Astrocyte of the cerebellum (primary cell): ENCODE measurements at places on chromosomes 7 and 10.
A peak's percentile ranks its signal among the peaks of the same experiment; 100 is the strongest.

DNA sequence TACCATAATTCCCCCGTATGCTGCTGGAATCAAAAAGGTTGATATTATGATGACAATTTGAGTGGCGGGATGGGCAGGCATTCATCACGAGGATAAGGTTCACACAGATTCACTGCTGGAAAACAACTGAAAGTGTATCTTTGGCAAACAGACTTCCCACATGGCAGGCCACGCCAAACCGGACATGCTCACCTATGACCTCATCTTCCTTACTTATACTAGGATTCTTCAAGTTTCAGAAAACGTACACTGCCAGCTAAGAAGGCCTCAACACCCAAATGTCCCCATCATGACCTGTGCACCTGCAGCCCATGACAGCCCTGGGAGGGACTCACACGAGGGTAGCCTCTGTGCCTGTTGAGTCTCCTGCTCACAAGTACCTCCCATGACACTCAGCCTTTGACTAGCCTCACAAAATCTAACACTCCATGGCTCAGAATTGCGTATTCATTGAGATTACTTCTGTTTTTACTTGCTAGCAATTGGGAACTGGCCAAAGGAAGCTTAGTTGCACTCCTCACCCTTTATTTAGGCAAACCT, 259.0 kb upstream of the GHITM start:
- DNase-seq, result no peak

DNA sequence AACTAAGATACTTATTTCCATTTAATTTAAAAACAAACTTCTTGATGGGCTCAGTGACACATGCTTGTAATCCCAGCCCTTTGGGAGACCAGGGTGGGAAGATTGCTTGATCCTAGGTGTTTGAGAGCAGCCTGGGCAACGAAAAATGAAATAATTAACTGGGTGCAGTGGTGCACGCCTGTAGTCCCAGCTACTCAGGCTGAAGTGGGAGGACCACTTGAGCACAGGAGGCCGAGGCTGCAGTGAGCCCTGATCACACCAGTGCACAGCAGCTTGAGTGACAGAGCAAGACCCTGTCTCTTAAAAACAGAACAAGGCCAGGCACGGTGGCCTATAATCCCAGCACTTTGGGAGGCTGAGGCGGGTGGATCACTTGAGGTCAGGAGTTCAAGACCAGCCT, 37.4 kb downstream of the AVL9 start:
- no peak for DNase-seq

DNA sequence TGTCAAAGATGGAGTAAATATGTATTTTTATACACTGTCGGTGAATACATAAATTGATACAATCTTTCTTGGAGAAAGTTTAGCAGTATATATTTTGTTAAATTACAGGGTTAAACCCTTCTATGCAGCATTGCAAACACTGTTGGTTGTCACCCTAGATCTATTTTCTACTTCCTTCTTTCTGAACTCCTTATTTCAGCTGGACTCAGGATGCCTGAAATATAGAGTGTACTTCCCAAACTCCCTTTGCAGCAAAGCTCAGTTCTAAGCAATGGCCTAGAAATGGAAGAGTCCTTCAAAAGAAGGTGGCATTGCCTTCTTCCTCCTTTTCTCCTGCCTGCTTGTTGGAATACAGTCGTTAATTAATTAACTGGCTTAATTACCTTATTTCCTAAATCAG, 20.6 kb downstream of the CUBN start:
- no peak for DNase-seq

DNA sequence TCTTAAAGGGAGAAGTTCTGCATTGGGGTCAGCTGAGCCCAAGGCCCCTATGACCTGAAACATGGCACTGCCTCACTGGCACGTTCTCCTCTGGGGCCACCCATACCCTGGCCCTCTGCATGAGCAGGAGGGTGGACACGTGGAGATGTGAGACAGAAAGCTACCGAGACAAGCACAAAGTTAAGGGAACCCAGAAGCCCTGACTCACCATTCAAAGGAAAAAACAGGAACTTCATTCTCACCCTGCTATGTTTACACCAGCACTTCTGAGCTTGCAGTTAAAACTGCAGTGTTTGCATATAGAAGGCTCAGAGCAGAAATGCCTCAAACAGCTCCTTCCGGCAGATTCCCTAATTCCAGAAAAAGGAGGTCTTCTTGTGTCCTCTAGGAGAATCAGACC, 41.7 kb downstream of the DENND11 start:
- no peak for DNase-seq

GRCh38 chr10:50504389-50504788, 119.4 kb downstream of the SGMS1 start:
- no peak for DNase-seq

DNA sequence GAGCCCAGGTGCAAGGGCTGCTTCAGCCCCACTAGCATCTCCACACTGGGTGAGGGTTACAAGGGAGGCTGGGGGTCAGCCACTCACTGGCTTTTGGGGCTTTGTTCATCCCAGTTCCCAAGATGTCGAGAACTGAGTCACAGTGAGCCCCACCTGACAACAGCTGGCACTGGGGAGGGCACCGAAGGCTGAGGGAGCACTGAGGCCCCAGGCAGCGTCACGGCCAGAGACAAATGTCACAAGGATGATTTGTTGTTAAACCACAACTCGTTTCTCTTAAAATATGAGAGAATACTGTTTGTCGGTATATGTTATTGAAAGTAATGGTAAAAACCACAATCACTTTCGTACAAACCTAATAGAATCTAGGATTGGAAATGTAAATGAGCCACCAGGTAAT, 219.9 kb downstream of the CELF2 start:
- DNase-seq, result no peak

GRCh38 chr7:4479367-4480039, 202.6 kb upstream of the FOXK1 start:
- DNase-seq, result peak; percentile 28

- DNase-seq, result no peak
Measured at GRCh38 chr7:23247603-23248335, 1.2 kb downstream of the GPNMB start.

DNA sequence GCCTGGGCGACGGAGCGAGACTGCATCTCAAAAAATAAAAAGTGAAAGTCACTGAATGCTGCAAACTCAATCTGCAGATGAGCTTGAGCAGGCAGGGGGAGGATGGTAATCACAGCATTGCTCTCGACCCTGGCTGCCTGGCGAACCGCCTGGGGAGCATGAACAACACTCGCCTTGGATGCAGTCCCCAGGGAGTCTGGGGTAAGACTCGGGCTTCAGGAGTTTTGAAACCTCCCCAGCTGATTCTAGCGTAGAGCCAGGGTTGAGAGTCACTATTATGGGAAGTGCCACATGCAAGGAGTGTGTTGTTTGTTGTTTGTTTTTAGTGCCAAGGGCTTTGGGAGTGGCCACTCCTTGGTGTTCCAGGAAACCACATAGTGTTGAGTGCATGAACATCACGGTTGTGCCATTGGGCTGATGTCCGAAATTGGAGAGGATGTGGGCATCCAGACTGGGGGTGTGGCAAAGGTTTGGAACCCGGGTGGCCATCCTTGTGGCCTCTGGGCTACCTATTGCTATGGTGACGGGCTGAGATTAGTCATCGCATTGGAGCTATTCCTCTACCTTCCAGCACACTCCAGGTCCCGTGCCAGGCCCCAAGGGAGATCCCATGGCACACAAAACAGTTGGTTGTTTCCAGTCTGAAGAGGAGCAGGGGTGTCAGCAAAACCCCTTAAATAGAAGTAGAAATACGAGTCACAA, 92.6 kb downstream of the RGS10 start:
- peak; percentile 41 for DNase-seq

DNA sequence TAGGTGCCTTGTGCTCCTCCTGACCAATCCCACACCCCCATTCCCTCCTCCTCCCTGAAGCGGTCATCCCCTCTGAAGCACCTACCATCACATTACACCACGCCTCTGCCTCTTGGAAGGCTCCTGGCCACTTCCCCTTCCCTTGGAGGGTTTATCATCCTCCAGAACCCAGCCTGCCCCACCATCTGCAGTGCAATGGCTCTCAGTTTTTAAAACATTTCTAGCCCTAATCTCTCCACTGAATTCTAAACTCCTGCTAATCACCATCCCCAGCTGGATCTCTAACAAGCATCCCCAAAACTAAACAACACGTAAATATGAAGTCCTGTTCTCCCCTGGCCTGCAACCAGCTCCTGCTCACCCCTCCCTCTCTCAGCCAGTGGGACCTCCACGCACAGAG, 70.6 kb downstream of the PIP4K2A start:
- no peak for DNase-seq

DNA sequence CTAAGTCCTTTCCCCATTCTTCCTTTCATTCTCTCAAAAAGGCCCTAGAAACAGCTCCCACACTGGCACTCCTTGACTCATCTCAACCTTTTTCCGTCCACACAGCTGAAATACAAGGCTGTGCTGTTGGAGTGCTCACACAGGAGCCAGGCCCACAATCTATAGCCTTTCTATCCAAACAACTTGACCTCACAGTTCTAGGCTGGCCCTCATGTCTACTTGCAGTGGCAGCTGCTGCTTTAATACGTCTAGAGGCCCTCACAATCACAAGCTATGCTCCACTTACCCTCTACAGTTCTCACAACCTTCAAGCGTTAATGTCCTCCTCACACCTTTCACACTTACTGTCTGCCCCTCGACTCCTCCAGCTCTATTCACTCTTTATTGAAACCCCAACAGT, 12.0 kb upstream of the LRRC61 start:
- DNase-seq, result no peak

DNA sequence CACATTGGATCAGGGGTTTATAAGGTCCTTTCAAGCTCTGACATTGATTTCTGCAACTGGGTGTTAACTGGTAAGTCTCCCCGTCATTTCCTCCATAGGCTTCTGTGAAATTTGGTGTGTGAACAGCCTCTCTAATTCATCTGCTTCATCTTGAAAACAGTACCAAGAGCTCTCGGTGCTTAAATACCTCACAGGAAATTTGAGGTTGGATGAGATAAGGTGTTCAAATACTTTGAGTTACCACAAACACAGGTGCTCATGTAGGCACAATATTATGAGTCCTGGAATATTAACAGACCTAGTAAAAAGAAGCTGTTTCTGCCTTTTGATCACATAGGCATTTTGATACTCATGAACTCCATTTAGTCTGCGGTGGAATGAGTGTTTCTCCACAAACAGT, 85.2 kb downstream of the RTKN2 start:
- DNase-seq, result no peak
